Activated CD4-positive, alpha-beta memory T cell treated with anti-CD3 and anti-CD28 coated beads for 36 hours (primary cell): ENCODE measurements at places on chromosomes 6 and 20. TPM values are rescaled to one million over a fixed set of nuclear protein-coding genes. Genes with fewer than 3 reads are reported as not detected.

DNA sequence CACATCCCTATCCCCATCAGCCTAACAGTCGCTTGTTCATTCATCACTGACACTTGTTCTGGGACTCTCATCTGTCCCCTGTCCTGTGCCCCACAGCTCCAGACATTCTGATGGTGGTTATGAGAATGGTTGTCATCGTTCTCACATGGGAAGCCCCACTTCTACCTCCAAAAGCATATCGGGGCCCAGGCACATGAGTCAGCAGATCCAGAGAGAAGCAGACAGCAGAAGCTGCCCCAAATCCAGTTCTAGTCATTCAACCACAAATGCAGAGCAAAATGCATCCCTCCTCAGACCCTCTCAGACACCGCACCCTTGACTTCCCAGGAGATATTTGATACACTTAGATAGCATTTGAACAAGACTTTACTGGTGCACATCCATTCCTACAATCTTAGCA is 106.0 kb downstream of the FOXF2 start:
- DNase-seq = no peak

DNA sequence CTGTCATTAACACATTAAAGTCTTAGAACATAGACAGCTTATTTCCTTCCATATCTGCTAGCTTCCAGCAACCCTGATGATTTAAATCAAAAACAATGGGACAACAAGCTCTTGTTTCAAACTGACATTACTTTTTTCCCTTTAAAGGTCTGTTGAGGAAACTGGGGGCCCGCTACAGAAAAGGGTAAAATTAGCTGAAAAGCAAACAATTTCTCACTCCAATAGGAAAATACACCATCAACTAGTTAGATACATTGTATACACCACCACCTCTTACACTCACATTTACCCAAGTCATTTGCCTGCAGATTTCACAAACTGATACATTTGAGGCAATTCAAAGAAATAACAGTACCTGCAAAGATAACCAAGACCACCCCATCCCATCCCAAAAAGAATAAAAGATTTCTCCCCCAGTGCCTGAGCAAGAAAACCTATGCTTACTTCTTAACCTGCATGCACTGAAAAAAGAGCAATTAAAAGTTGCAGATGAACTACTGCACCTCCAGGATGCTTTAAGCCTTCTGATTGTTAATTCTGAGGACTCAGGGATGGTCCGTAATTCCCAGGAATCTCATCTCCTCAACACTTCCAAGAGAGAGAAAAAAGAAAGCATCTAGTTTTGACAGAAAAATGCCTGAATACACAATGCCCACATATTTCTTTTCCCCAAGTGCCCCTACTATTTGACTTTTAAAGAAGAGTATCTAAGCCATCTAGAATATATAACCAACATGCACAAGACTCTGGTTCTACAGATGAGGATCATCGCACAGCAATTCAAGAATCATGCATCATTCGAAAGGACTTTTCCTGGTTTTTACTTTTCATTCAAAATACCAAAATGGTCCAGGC is 5.6 kb downstream of the ZMYND8 start:
- no peak for DNase-seq

- DNase-seq = no peak
Measured at GRCh38 chr6:22457996-22458395, 111.4 kb upstream of the HDGFL1 start.

GRCh38 chr6:139174961-139175360 is 40.1 kb downstream of the HECA start:
- DNase-seq = no peak

DNA sequence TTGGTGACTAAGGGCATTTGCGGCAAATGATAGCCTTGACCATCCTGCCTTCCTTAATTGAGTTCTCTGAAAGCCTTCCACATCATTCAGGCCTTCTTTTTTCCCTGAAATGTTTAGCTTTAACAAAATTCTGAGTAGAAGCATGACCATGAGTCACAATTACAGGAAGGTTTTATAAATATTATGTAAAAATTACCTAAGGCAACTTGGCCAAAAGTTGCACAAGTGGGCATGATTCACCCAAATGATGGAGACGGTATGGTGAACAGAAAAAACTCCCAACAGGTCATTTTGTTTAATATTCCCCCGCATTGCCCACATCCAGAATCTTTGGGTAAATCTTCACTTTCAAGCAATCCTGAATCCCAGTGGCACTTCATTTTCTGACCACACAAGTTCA is 37.0 kb downstream of the MC3R start:
- DNase-seq = no peak

DNA sequence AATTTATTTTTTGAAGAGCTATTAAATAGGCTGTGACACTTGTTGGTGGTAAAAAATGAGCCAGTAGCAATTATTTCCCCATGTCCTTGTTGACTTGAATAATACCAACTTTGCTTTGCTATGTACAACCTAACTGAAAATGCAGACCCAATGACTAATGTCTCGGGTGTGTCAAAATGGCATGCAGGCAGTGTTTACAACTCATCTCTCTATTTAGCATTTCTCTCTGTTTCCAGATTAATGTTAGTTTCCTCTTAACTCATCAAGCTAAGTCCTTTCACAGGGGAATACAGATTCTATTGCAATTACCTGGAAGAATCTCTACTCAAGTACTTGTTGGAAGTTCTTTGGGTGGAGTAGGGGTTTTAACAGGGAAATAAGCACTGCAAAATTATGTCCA is 504.4 kb downstream of the BCKDHB start:
- no peak for DNase-seq

RIPOR2 gene
- total RNA-seq = 64.5 TPM

GRCh38 chr6:26273673-26274588 is 91.1 kb upstream of the BTN3A2 start:
- no peak for DNase-seq

BANF2 gene
- not detected for total RNA-seq

- DNase-seq = peak; percentile 47
Measured at GRCh38 chr20:62030834-62031434, 34.7 kb downstream of the TAF4 start.

NINL gene
- 3.9 TPM for total RNA-seq

GRCh38 chr6:34791164-34791700 is 651 bp upstream of the BLTP3A start:
- peak; percentile 58 for DNase-seq

DNA sequence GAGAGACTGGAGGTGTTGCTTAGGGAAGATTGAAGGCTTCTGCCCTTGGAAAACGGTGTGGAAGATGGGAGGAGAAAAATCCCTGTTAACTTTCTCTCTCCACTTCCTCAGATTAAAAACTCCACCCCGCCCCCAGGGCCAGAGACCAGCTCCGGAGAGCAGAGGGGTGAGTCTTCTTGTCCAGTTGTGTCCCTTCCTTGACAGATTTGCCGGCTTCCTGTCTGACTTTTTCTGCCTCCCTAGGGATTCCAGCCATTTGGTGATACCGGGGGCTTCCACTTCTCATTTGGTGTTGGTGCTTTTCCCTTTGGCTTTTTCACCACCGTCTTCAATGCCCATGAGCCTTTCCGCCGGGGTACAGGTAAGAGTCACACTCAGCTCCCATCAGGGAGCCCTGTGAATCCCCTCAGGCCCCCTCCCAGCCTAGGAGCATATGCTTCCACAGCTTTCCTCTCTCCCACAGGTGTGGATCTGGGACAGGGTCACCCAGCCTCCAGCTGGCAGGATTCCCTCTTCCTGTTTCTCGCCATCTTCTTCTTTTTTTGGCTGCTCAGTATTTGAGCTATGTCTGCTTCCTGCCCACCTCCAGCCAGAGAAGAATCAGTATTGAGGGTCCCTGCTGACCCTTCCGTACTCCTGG is 1.7 kb downstream of the RNF5 start:
- DNase-seq = no peak

SPTLC3 gene
- total RNA-seq = 0.02 TPM

DNA sequence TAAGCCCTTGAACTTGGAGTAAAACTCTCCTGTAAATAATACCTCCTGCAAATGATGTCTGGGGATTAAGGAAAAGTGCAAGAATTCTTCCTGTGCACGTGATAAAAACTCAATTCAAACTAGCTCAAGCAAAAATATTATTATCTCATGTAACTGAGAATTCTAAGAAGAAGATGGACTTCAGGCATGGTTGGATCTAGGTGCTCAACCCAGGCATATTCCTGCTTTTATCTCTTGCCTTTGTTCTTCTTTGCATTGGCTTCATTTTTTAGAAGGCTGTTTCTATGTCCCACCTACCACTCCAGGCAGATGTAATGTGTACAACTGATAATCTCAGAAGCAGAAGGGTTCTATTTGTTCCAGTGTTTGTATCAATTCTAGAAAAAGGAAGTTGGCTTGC is 95.8 kb downstream of the DACT2 start:
- DNase-seq = no peak

- DNase-seq = no peak
Measured at GRCh38 chr6:157493173-157493572, 112.2 kb downstream of the ZDHHC14 start.

DNA sequence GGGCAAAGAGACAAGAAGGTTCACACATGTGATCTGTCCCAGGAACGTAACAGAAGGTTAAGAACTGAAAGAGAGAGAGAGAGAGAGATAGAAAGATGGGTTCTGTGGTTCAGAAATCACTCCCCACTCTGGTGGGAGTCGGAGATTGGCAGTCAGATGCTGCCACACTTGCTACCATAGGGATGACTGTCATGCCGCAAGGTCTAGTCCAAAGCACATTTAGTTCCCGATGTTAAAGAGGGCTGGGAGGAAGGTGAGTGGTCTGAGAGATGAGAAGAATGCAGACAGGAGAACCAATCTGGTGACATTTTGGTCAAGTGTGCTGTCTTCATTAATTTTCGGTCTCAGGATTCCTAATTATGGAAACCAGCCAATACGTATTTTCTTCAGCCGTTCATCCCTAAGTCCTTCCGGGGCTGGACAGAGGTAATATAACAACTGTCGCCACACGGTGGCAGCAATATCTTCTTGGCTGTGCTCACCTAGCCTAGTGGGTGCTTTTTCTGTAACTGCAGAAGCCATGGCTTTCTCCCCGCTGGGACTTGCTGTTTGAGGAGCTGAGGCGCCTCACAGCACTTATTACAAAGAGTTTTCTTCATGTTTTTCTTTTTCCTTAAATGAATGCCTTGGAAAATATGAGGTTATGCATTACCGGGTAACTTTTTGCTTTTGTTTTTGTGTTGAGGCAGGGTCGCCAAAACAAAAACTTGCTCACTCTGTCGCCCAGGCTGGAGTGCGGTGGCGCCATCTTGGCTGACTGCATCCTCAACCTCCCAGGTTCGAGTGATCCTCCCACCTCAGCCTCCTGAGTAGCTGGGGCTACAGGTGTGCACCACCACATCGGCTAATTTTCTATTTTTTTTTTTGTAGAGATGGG is 46.0 kb downstream of the SLC35D3 start:
- DNase-seq = peak; percentile 79

DNA sequence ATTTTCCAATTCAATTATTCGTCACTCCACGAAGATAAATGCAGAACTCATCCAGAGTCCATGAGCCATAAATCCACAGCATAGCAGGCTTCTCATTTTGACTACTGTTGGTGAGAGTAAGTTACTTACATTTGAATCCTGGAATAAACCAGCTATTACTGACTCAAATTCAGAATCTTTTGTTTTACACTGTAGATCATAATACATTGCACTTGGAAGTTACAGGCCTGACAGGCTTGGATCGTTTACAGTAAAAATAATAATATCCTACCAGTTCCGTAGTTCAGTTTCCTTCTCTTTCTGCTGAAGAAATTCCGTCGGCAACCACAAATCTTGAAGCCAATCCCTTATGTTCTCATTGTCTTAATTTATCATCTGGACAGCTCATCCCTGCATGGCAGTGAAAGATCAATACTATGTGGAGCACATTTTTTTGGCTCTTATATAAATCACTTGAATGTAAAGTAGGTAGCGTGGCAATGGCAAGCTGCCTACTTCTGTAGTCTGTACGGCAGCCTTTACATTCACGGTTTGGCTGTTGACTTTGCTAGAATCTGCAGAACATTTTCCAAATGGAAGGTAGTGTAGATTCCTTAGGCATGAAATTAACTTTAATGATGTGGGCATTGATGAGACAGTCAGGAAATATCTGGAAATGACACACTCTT is 142.9 kb downstream of the WDR27 start:
- no peak for DNase-seq

SSR1 gene
- total RNA-seq = 164 TPM

GRCh38 chr6:156901309-156902019 is 124.3 kb downstream of the ARID1B start:
- DNase-seq = no peak

EBF4 gene
- 5.9 TPM for total RNA-seq
